ENCODE measurements at places on chromosomes 6 and 20. TPM values are rescaled to one million over a fixed set of nuclear protein-coding genes. Genes with fewer than 3 reads are reported as not detected.

DNA sequence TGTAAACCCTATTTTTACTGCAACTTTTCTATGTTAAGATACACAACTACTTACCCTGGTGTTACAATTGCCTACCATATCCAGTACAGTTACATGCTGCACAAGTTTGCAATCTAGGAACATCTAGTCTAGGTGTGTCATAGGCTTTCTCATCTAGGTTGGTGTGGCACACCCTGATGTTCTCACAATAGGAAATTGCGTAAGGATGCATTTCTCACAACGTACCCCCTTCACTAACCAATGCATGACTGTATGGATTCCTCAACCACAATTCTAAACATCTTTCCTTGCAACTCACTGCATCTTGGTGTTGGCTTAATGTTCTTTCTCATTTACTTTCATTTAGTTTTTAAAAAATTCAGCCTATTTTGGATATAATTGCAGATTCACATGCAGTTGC is 31.6 kb downstream of the GJA10 start:
- no peak for DNase-seq

GRCh38 chr6:170366248-170366960 is 59.8 kb downstream of the FAM120B start:
- DNase-seq: no peak

GRCh38 chr6:104625536-104625935 is 234.2 kb downstream of the HACE1 start:
- no peak for DNase-seq

GRCh38 chr20:44288252-44288651 is 22.8 kb downstream of the FITM2 start:
- no peak for DNase-seq

DNA sequence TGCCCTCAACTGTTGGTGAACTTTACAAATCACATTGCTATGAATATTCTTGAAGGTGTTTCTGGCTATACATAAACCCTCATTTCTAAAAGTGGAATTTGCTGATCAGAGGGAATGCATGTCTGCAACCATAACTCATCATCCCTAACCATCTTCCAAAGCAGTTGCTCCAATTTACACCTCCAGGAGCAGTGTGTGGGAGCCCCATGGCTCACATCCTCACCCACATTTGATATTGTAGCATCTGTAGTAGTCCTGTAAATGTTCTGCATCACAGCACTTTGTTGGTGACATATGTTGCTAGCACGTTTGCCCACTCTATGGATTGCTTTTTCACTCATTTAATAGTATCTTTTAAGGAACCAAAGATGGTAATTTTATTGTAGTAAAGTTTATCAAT is 183.8 kb upstream of the SMLR1 start:
- DNase-seq: no peak

DNA sequence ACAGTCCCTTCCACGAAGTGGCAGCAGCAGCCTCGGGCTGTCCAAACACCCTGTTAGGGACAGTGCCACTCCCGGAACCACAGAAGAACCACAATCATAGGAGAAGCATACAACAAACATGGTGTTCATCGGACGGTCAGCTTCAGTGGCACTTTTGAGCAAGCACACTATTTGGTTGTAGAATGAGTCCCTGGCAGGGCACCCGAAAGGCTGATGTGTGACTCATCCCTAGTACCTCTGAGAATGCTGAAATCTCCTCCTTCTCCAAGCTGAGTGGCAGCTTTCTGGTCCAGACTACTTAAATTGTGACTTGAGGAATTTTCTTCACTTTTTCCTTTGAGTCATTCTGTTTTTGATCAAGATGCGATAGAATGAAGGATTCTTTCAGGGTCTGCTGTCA is 282.5 kb downstream of the ESR1 start:
- no peak for DNase-seq

- DNase-seq: no peak
These were observed 105.4 kb downstream of the PDE10A start for GRCh38 chr6:165557674-165558073.

- no peak for DNase-seq
These were observed 279.9 kb downstream of the CD83 start for GRCh38 chr6:14397518-14397901.

The KCNQ2 gene
- not detected for total RNA-seq

The NR2E1 gene
- total RNA-seq: not detected

The AIF1 gene
- total RNA-seq: 0.13 TPM

The PLA2G7 gene
- under 0.01 TPM for total RNA-seq

All from dermis microvascular lymphatic vessel endothelial cell (primary cell).